Activated CD4-positive, alpha-beta T cell treated with anti-CD3 and anti-CD28 coated beads, Interleukin-2, amount 10 ng/mL, durations not matched to agents 7 days and 5 days (primary cell): ENCODE measurements at places on chromosomes 7 and 10. TPM values are rescaled to one million over a fixed set of nuclear protein-coding genes. Genes with fewer than 3 reads are reported as not detected.

DNA sequence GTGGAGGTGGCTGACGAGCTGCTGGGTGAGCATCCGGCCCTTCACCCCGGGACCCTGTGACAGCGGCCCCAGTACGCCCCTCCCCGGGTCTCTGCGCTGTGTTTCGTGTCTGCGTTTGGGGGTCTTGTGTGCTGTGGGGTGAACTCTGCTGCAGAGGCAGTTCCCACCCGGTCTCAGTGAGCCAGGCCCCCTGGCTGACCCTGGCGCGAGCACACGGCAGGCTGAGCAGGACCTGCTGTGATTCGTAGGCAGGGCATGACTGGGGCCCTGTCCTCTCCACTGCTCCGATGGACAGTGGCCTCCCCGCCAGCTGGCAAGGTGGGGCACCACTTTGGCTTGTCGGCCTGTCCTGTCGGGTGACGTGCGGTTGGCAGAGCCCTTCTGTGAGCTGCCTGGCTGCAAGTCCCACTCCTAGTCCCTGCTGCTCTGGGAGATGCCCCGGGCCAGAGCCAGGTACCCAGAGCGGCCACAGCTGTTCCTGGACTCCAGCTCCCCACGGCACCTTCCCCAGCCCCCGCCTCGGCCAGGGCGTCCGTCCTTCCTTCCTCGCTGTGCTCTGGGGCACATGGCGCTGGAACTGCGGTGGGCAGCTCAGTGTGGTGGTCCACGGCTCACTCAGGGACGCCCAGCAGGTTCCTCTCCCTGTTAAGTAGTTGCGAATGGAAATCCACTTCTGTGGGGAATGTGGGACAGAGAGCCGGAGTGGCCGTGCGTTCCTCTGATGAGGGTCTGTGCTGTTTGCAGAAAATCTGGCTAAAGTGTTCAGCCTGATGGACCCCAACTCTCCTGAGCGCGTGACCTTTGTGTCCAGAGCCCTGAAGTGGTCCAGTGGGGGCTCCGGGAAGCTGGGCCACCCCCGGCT, 10.5 kb downstream of the GET4 start:
- no peaks in the 10 kb centered on the region for H3K27me3 ChIP-seq
- H3K27ac ChIP-seq: peak overlapping the region; percentile 31
- H3K4me1 ChIP-seq: no peaks in the 10 kb centered on the region

DNA sequence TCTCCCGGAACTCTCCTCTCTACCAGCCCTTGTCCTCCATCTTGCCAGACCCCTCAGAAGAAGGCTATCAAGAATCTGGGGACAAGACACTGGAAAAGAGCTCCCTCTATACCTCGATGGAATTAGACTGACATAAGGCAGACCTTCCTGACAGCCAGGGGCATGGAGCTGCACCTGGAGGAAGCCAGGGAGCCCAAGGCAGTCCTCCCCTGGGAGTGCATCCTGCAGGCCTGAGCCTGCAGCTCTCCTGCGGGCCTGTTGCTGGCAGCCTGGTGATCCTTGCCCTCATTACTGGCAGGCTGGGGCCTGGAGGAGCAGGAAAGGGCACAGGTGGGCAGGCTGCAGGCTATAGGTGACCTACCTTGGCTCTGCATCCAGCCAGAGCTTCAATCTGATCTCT, 323.4 kb downstream of the GRID1 start:
- H3K4me3 ChIP-seq: no peak overlapping the region
- H3K27ac ChIP-seq: no peak overlapping the region
- DNase-seq: no peak

Gene CADPS2
- total RNA-seq: not detected

Gene SPDYE6
- not detected for total RNA-seq

DNA sequence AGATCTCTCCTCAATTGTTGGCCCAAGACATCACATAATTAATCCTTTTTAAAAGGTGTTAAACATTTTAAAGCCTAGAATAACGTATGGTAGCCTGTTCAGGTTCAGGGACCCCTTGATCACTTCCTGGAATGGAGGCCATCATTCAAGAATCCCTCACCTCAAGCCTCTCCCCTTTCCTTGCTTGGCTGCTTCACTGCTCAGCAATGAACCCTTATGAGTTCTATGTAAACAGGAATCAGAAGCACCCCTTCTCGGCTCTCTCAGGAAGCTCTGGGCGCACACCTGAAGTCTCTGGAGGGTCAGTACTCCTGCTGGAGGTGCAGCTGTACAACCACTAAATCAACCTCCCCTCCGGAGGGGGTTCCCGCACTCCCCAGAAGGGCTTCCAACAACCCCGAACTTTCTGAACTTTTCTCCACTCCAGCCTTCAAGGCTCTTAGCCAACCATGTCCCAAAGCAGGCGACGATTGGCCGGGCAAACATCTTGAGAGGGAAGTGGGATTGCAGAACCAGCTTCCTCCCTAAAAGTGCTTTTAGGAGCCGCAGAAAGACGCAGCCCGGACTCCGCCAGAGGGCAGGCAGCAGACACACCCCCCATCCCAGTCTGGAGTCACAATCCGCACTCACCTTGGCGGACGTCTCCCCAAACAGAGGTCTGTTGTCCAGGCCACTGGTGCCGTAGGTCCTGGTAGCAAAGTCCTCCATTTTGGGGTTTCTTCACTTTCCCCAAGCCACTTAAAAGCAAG, 562 bp downstream of the TMEM243 start:
- peaks cover 38% of the 10 kb centered on the region for H3K36me3 ChIP-seq
- peak overlapping the region; percentile 98 for H3K27ac ChIP-seq
- H3K27me3 ChIP-seq: peaks cover 7% of the 10 kb centered on the region
- peaks cover 43% of the 10 kb centered on the region for H3K4me1 ChIP-seq
- peak overlapping the region; percentile 99 for H3K4me3 ChIP-seq

DNA sequence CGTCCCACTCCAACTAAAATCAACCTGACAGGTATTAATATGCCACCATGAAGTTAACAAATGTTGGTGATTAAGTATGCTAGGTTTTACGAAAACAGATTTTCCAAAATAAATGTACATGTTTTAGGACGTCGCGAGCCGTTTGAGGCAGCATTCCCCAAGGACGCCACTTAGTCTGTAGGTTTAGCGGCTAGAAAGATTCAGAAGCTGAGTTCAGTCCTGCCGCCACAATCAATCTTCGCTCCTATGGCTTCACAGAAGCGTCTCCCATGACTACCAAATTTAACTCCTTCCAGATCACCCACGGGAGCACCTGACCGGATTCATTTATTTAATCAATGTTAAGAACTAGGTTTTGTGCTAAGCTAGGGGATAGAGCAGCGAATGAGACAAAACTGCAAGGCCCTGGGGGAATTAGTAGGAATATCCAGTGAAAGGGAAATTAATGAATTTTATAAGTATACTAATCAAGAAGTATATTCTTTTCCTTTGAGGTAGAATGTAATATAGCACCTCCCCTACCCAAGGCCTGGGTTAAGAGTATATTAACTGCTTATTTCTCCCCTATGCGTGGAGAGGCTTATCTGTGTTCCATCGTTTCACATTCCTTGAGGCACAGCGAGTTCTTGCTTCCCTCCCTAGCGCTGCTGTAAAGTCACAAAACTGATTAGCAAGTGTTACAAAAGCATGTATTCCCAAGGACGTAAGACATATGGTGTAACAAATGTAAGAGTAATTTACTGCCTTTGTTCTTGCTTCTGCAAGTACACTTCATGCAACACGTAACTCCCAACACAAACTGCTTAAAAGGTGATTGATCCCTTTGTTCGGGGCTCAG, 994 bp upstream of the CYP51A1 start:
- peaks cover 42% of the 10 kb centered on the region for H3K4me1 ChIP-seq
- H3K27ac ChIP-seq: peak overlapping the region; percentile 99
- peaks cover 2% of the 10 kb centered on the region for H3K27me3 ChIP-seq
- H3K4me3 ChIP-seq: peak overlapping the region; percentile 95

Gene TMEM236
- not detected for total RNA-seq

DNA sequence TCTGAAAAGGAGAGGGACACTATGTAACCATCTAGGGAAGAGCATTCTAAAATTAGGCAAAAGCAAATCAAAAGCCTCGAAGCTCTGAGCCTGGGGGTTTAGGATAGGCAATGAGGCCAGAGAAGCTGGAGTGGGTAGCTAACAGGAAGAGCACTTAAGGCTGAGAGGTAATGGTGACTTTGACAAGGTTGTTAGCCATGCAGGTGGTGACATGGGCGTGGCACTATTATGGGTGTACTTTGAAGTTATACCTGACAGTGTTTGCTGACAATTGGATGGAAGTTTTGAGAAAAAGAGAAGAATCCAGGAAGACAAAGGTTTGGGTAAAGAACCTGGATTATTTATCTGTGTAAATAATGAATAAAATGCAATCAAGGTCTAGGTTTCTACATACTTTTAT, 383.0 kb upstream of the SEMA3C start:
- H3K27me3 ChIP-seq: no peaks in the 10 kb centered on the region
- no peak for DNase-seq
- H3K27ac ChIP-seq: no peak overlapping the region
- no peak overlapping the region for H3K4me3 ChIP-seq
- H3K4me1 ChIP-seq: no peaks in the 10 kb centered on the region

- DNase-seq: no peak
- no peak overlapping the region for H3K27ac ChIP-seq
- H3K4me1 ChIP-seq: peaks cover 2% of the 10 kb centered on the region
- no peaks in the 10 kb centered on the region for H3K27me3 ChIP-seq
- no peaks in the 10 kb centered on the region for H3K36me3 ChIP-seq
Measured at GRCh38 chr7:155576416-155576815, 30.1 kb upstream of the CNPY1 start.

Gene OR2AE1
- not detected for total RNA-seq

GRCh38 chr7:142714375-142714774, 34.9 kb upstream of the PRSS1 start:
- no peaks in the 10 kb centered on the region for H3K27me3 ChIP-seq
- no peaks in the 10 kb centered on the region for H3K36me3 ChIP-seq
- peak overlapping the region; percentile 74 for H3K27ac ChIP-seq
- H3K4me3 ChIP-seq: peak overlapping the region; percentile 52
- peaks cover 89% of the 10 kb centered on the region for H3K4me1 ChIP-seq
- DNase-seq: peak; percentile 58

Gene TCAF2
- total RNA-seq: 22.2 TPM

Gene ZNF727
- total RNA-seq: 0.57 TPM

DNA sequence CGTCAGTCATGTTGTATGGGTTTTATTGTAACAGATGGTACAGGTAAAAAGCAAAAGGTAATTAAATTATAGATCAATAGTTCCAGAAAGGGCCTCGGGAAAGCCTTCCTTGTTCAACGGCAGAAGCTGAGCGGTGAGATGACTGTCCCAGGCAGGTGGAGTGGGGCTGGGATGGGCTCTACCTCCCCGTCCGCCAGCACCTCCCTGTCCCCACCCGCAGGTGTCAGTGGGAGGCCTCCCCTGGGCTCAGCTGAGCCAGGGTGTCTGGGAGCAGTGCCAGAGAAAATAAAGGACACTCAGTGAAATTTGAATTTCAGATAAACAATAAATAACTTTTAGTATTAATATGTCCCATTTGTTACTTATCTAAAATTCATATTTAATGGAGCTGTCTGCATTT, 58.9 kb downstream of the CLRN3 start:
- H3K27me3 ChIP-seq: peaks cover 2% of the 10 kb centered on the region
- no peaks in the 10 kb centered on the region for H3K36me3 ChIP-seq
- H3K4me1 ChIP-seq: no peaks in the 10 kb centered on the region
- no peak for DNase-seq
- no peak overlapping the region for H3K27ac ChIP-seq

DNA sequence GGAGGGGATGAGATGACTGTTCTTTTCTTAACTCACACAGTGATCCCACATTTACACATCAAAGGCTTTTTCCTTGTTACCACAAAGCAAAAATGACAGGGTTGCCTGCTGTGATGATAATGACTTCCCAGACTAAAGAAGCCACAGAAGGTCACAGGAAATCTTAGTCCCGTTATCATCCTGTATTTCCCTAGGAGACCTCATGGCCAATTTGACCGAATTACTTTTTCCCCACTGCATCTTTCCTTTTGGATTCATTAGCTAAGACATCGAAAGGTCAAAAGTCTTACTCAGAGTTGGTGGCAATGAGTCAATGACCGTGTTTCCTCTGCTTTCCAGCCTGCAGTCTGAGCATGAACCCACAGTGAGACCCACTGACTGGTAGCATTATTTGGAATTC, 130.1 kb upstream of the INHBA start:
- no peak overlapping the region for H3K4me3 ChIP-seq
- H3K36me3 ChIP-seq: no peaks in the 10 kb centered on the region
- H3K27ac ChIP-seq: no peak overlapping the region
- no peak for DNase-seq
- H3K4me1 ChIP-seq: no peaks in the 10 kb centered on the region

GRCh38 chr10:42556931-42557330, 81.4 kb downstream of the ZNF33B start:
- peaks cover 12% of the 10 kb centered on the region for H3K4me1 ChIP-seq
- H3K36me3 ChIP-seq: peaks cover 5% of the 10 kb centered on the region
- no peak overlapping the region for H3K27ac ChIP-seq
- no peak for DNase-seq
- H3K4me3 ChIP-seq: no peak overlapping the region

DNA sequence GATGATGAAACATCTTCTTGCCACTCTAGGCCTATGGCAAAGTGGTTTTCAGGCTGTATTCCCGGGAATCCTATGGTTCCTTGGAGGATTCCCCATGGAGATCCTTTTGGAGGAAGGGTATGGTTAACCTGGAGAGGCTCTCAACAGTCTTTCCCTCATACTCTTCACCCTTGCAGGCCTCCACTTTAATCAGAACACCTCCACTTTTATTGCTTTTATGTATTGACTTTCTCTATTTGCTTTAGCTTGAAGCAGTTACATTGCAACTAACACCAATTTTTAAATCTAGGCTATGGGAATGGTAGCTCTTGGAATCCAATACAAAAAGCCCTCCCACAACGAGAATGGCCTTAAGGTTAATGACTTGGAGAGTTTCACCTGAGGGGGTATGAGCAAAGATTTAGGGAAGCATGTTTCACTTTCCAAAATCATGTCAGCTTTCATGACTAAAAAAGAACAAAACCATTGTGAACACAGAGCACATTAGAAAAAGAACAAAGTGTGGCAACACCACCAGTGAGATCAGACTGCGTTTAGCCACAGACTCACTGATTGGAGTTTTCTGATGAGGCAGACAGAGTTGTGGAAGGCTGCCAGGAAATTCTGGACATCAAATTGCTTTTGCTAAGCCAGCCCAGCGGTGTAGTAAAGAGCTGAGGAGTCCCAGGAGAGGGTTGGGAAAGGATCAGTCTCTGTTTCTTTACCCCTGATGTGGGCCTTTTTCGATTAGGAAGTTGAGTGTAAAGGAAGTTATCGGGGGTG, 130.4 kb upstream of the BMPER start:
- H3K27me3 ChIP-seq: no peaks in the 10 kb centered on the region
- no peak overlapping the region for H3K27ac ChIP-seq
- no peaks in the 10 kb centered on the region for H3K36me3 ChIP-seq
- peaks cover 2% of the 10 kb centered on the region for H3K4me1 ChIP-seq
- no peak for DNase-seq

DNA sequence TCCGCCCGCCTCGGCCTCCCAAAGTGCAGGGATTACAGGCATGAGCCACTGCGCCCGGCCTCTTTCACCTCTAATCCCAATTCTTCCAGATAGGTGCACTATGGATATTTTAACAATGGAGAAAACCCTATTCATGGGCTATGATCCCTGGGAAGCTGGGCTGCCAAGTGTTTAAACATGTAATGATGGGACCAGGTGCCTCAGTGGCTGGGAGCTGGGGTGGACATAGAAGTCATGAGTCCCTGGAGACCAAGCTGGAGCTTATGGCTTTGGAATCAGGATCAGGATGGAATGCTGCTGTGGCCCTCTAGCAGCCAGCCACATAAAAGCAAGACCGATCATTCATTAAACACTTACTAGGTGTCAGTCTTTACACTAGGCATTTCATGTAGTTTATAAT, 41.8 kb upstream of the IGFBP3 start:
- no peaks in the 10 kb centered on the region for H3K36me3 ChIP-seq
- H3K27me3 ChIP-seq: no peaks in the 10 kb centered on the region
